ENCODE measurements at places on chromosomes 5 and 9. TPM values are rescaled to one million over a fixed set of nuclear protein-coding genes. Genes with fewer than 3 reads are reported as not detected.

GRCh38 chr9:124180557-124180956 lies 77.2 kb upstream of the NEK6 start:
- no peak overlapping the region for H3K27ac ChIP-seq
- no peaks in the 10 kb centered on the region for H3K27me3 ChIP-seq
- no peaks in the 10 kb centered on the region for H3K4me1 ChIP-seq
- H3K4me3 ChIP-seq: no peak overlapping the region
- no peaks in the 10 kb centered on the region for H3K36me3 ChIP-seq

- peaks cover 97% of the 10 kb centered on the region for H3K27me3 ChIP-seq
- H3K27ac ChIP-seq: no peak within 1 kb of the TSS
- H3K4me1 ChIP-seq: peaks cover 11% of the 10 kb centered on the region
- no peaks in the 10 kb centered on the region for H3K36me3 ChIP-seq
- peak; percentile 93 for DNase-seq
- no peak within 1 kb of the TSS for H3K4me3 ChIP-seq
These were observed at the start of gene GLRA1 for GRCh38 chr5:151924564-151925301. TSS of gene GLRA1 (minus strand) at chr5:151924851. CDS start at chr5:151924549, 302 bp downstream.

GRCh38 chr5:1896602-1897376 lies 14.1 kb upstream of the IRX4 start:
- peaks cover 33% of the 10 kb centered on the region for H3K27me3 ChIP-seq
- H3K4me1 ChIP-seq: no peaks in the 10 kb centered on the region
- no peaks in the 10 kb centered on the region for H3K36me3 ChIP-seq
- no peak overlapping the region for H3K27ac ChIP-seq
- DNase-seq: no peak

DNA sequence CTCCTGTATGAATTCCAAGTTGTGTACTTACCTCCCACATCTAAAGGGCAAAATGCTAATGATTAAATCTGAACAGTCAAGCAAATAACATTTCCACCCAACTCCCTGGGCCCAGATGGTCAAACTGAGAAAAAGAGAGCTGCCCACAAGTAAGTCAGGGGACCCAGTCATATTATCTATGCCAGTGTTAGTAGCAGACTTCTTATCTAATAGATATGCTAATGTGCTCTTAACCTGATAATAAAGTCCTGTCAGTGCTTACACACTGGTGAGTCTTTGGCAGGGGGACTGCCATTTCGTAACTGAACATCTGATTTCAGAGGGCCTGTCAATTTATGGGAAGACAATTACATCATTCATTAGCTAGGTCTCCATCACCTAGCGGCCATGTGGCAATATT lies 292.3 kb upstream of the WWC1 start:
- no peak overlapping the region for H3K4me3 ChIP-seq
- no peaks in the 10 kb centered on the region for H3K36me3 ChIP-seq
- no peaks in the 10 kb centered on the region for H3K4me1 ChIP-seq
- H3K27ac ChIP-seq: no peak overlapping the region
- DNase-seq: no peak

DNA sequence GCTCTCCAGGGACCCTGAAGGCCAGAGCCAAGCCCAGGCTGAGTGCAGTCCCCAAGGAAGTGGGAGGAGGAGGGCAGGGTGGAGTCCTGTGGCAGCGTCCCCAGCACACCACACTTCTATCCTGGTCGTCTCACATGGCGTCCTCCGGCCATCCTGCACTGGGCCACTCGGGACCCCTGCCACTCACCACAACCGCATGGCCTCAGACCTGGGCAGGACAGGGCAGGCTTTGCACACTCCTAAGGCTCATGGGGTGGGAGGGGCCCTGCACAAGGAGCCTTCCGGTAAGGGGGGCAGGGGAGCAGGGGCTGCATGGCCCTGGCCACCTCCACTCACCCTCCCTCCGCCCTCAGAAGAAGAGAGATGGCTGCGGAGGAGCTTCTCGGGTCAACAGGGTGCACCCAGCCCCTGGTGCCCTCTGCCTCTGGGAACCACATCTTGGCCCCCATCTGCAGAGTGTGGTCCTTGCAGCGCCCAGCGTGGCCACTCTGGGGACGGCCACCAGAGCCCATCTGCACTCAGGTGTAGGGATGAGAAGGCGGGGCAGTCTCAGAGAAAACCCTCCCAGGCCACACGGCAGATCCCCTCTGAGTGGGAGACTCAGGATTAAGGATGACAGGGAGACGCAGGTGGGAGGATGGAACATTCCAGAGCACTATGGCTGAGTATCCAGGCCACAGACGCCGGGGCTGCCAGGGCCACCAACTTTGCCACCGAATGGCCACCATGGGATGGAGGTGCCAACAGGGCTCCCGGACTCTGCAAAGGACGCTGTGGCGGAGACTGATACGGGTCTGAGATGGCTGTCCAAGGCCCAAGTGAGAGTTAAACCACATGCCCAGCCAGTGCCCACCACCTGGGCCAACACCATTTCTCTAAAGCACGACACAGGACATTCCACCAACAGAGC lies 7.6 kb downstream of the TPPP start:
- no peaks in the 10 kb centered on the region for H3K36me3 ChIP-seq
- no peaks in the 10 kb centered on the region for H3K4me1 ChIP-seq
- no peak for DNase-seq
- H3K27ac ChIP-seq: no peak overlapping the region

DNA sequence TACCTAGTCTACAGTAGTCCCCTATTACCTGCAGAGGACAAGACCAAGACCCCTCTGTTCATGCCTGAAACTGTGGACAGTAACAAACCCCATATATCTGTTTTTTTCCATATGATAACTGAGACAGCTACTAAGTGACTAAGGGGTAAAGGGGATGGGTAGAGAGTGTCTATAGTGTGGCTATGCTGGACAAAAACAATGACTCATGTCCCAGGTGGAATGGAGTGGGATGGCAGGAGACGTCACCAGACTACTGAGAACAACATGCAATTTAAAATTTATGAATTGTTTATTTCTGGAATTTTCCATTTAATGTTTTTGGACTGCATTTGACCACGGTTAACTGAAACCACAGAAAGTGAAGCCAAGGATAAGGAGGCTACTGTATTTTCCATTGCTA lies 171.8 kb downstream of the AGTPBP1 start:
- no peak overlapping the region for H3K4me3 ChIP-seq
- H3K36me3 ChIP-seq: no peaks in the 10 kb centered on the region
- no peaks in the 10 kb centered on the region for H3K27me3 ChIP-seq
- H3K4me1 ChIP-seq: no peaks in the 10 kb centered on the region

GRCh38 chr9:90032296-90033027 lies 427.6 kb downstream of the GADD45G start:
- H3K4me3 ChIP-seq: no peak overlapping the region
- no peaks in the 10 kb centered on the region for H3K36me3 ChIP-seq
- no peaks in the 10 kb centered on the region for H3K27me3 ChIP-seq
- H3K27ac ChIP-seq: no peak overlapping the region

- H3K27ac ChIP-seq: no peak overlapping the region
- H3K4me3 ChIP-seq: no peak overlapping the region
- H3K36me3 ChIP-seq: no peaks in the 10 kb centered on the region
- no peaks in the 10 kb centered on the region for H3K27me3 ChIP-seq
- H3K4me1 ChIP-seq: no peaks in the 10 kb centered on the region
These were observed 331.3 kb downstream of the NSG2 start for GRCh38 chr5:174376726-174377373.

- no peak overlapping the region for H3K27ac ChIP-seq
- peaks cover 28% of the 10 kb centered on the region for H3K4me1 ChIP-seq
These were observed 132.5 kb upstream of the HAND1 start for GRCh38 chr5:154610321-154611154.

DNA sequence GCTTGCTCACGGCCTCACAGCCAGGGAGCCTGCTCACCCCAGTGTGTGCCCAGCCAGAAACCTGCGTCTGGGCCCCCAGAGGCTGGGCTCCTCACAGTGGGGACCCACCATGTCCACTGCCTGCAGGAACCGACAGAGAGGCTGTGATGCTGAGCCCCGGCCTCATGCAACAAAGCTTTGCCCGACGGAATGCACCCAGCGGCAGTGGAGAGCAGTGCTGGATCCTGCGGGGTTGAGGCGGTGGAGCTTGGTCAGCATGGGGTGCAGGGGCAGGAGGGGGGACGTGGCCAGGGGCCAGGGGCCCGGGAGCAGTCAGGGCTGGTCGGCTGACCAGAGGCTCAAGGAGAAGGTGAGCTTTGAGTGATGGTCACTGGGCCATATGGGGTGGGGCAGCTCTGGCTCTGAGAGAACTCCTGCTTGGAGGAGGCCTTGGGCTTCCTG lies 7.7 kb upstream of the CEP72 start:
- H3K4me1 ChIP-seq: no peaks in the 10 kb centered on the region
- no peak for DNase-seq
- H3K4me3 ChIP-seq: no peak overlapping the region

DNA sequence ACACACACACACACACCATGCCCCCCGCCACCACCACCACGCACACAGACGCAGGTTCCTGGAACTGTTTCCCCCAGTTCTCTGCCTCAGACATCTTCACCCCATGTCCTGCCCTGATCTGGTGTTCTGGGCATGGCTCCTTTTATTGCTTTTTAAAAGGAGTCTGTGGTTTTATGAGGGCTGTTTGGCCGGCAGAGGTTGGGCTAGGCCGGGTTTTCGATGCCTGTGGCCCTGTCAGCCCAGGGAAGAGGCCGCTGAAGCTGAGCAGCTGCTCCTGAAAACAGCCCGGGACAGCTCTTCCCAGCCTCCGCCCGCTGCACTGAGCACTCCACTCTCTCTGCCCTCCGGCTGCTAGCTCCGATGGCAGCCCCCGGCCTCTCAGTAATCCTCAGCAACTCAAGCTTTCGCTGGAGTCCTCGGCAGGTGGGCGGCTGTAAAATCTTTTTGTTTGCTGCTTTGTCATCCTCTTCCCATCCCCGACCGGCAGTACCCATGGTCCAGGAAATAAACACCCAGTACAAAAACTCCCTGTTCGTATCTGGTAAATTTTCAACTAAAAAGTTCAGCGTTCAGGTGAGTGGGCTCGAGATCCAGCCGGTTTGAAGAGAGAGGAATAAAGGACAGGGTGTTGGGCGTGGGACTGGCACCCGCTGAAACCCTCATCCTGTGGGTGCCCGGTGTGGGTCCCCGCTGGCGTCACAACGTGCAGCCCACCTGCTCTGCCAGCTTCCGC lies 103.0 kb upstream of the ERCC6L2 start:
- no peak overlapping the region for H3K4me3 ChIP-seq
- H3K4me1 ChIP-seq: peaks cover 61% of the 10 kb centered on the region
- H3K27me3 ChIP-seq: peaks cover 6% of the 10 kb centered on the region
- peak overlapping the region; percentile 51 for H3K27ac ChIP-seq
- H3K36me3 ChIP-seq: no peaks in the 10 kb centered on the region
- DNase-seq: peak; percentile 91

GRCh38 chr5:60540856-60541805 lies 158.8 kb downstream of the DEPDC1B start:
- peak; percentile 13 for DNase-seq
- H3K4me1 ChIP-seq: peaks cover 13% of the 10 kb centered on the region
- H3K36me3 ChIP-seq: no peaks in the 10 kb centered on the region
- H3K27me3 ChIP-seq: no peaks in the 10 kb centered on the region

GRCh38 chr9:36116593-36116992 lies 19.9 kb upstream of the GLIPR2 start:
- no peak overlapping the region for H3K27ac ChIP-seq
- no peaks in the 10 kb centered on the region for H3K36me3 ChIP-seq
- no peaks in the 10 kb centered on the region for H3K4me1 ChIP-seq

- no peak overlapping the region for H3K27ac ChIP-seq
- H3K36me3 ChIP-seq: no peaks in the 10 kb centered on the region
- peaks cover 55% of the 10 kb centered on the region for H3K4me1 ChIP-seq
- no peak overlapping the region for H3K4me3 ChIP-seq
- H3K27me3 ChIP-seq: no peaks in the 10 kb centered on the region
- DNase-seq: no peak
These were observed 173.5 kb downstream of the ZNF608 start for GRCh38 chr5:124572971-124573370.

DNA sequence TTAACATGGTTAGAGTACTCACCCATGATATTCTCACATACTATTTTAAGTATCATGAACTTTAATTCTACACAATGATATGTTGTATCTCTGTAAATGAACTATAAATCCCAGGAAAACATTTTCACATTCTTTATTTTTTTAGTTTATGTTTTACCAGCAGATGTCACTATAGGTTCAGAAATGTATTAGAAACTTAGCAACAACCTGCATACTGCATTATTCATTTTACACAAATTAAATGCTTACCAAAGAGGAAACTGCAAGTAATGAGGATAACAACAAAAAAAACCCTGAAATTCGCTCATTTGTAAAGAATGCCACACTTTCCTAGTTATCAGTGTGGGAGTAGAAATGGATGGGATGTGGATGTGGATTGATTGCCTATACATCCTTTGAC lies 217.5 kb upstream of the OTULINL start:
- H3K4me3 ChIP-seq: no peak overlapping the region
- H3K27me3 ChIP-seq: no peaks in the 10 kb centered on the region
- H3K36me3 ChIP-seq: peaks cover 5% of the 10 kb centered on the region
- no peaks in the 10 kb centered on the region for H3K4me1 ChIP-seq
- no peak overlapping the region for H3K27ac ChIP-seq

DNA sequence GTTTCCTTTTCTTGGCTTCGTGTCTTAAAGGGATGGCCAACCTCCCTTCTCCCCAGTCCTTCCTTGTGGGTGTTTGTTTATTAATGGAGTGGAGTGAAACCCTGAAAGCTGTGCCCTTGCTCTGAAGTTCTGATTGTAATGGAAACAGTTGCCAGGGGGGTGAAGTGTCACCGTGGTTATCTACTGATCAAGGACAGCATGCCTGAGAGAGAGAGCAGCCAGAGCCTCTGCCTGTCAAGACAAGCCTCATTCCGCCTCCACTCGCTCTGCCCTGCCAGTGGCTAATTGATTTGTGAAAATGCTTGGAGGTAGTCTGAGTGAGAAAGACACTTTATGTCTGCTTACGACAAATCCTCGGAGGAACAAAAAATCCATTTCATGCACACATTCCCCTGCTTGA lies 143.7 kb upstream of the SLC30A5 start:
- H3K27ac ChIP-seq: no peak overlapping the region
- H3K4me3 ChIP-seq: no peak overlapping the region
- no peaks in the 10 kb centered on the region for H3K36me3 ChIP-seq

DNA sequence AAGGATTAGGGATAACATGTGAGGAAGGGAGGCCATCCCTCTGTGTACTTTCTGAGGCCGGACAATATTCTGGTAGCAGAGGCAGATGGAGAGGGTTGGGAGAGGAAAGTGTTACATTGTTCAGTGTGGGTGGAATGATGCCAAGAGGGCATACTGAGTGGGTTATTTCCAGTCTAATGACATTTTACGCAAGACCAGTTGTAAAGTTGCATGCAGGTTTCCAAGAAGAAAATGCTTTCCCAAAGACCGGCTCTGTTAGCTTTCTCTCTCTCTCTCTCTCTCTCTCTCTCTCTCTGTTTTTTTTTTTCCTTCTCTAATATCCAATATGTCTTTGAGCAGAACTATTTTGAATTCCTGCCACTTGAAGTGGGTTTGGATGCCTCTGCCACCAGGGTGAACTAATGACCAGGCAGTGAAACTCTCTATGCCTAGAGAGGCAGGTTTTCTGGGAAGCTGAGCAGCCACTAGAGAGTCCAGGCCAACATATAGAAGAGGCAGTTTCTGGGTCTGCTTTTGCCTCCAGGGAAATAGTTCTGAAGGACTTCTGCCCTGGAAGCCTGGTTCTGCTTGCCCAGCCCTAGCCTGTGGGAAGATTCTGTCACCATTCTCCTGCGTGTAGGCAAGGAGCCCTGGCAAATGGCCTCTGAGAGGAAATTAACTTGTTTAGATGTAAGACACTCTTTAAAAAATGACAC lies 24.4 kb upstream of the ZNF366 start:
- no peak for DNase-seq
- H3K4me3 ChIP-seq: no peak overlapping the region
- H3K36me3 ChIP-seq: no peaks in the 10 kb centered on the region
- H3K27ac ChIP-seq: no peak overlapping the region
- no peaks in the 10 kb centered on the region for H3K4me1 ChIP-seq

GRCh38 chr5:33364406-33364805 lies 76.4 kb upstream of the TARS1 start:
- no peak for DNase-seq
- H3K4me1 ChIP-seq: peaks cover 10% of the 10 kb centered on the region
- H3K27me3 ChIP-seq: no peaks in the 10 kb centered on the region
- no peaks in the 10 kb centered on the region for H3K36me3 ChIP-seq

FCN2 gene
- not detected for total RNA-seq

LCN15 gene
- not detected for total RNA-seq

CPLANE1 gene
- total RNA-seq: 23.4 TPM
